ENCODE measurements at places on chromosomes 7 and 10. TPM values are rescaled to one million over a fixed set of nuclear protein-coding genes. Genes with fewer than 3 reads are reported as not detected.

DNA sequence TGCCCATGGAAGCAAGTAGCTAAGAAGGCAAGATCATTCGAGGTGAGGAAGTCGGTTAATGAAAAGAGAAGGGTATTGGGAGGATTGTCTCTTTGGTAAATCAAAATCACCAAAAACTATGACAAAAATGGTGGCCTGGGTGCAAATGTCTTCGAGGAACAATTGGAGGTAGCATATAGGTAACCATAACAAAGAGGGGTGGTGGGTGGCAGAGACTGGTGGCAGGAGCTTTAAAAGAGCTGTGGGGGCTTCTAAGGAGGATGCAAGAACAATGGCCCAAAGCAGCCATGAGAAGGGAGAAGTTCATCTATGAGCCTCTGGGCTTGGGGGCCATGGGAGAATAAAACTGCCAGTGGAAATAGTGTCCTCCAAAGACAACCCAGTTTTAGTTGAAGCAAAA, 172.2 kb upstream of the PDE1C start:
- no peak for DNase-seq
- H3K27ac ChIP-seq: no peak overlapping the region
- no peaks in the 10 kb centered on the region for H3K4me1 ChIP-seq
- no peak overlapping the region for H3K4me3 ChIP-seq
- H3K27me3 ChIP-seq: peaks cover 10% of the 10 kb centered on the region
- no peaks in the 10 kb centered on the region for H3K36me3 ChIP-seq

DNA sequence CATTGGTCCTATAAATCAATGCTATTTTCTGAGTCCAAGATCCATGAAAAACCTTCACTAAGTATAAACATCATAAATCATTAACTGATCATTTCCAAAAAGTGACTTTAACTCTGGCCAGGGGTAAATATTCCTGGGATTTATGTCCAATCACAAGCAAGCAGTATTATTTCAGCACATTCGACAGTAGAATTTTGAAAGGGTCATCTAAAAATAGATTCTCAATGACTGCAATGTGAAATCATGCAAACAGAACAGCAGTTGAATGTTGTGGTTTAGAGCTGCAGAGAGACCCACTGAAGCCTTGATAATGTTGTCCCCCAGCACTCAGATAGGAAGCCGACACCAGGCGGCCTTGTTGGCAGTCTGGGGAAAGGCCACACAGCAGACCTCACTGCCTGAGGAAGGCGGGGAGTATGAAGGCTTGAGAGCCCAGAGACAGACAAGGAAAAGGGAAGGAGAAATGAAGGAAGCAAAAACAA, 38.1 kb downstream of the FAM107B start:
- H3K4me1 ChIP-seq: no peaks in the 10 kb centered on the region
- no peaks in the 10 kb centered on the region for H3K36me3 ChIP-seq
- no peaks in the 10 kb centered on the region for H3K27me3 ChIP-seq
- no peak overlapping the region for H3K27ac ChIP-seq

The TRIL gene
- total RNA-seq: 9.5 TPM

The AP3M1 gene
- total RNA-seq: 43.1 TPM

DNA sequence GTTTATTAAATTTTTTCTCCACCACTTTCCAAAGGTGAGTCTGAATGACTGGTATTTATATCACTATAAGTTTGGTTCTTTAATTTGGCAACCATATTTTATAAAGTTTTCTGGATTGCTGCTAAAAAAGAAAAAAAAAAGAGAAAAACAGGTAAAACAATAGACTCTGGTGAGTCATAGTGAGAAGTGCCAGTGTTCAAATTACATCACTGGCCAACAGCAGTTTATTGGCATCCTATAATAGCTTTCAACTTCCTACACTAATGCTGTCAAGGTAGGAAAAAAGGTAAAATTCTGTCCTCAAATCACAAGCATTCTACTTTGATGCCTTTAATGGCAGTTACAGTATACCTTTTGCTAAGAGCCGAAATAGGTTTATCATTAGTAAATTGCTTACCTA, 808.8 kb downstream of the GRM8 start:
- no peaks in the 10 kb centered on the region for H3K36me3 ChIP-seq
- no peaks in the 10 kb centered on the region for H3K27me3 ChIP-seq
- peaks cover 36% of the 10 kb centered on the region for H3K4me1 ChIP-seq
- DNase-seq: no peak
- H3K27ac ChIP-seq: no peak overlapping the region

DNA sequence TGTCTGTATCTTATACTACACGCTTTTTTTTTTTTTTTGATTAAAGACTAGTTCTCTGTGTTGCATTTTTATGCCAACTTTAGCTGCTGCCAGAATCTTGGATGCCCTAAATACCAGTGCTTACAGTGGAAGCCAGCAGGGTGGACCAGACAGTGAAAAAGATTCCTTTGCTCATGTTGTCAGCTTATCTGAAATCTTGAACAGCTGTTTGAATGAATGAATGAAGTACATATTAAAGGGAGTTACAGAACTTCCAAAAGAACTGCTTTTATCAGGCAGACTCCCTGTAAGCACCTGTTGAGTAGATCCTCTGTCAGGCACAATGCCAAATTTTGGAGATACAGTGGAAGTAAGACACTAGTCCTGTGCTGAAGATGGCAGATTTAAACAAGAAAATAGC, 184.9 kb downstream of the PPP1R9A start:
- no peaks in the 10 kb centered on the region for H3K36me3 ChIP-seq
- DNase-seq: peak; percentile 90
- H3K27me3 ChIP-seq: no peaks in the 10 kb centered on the region
- H3K27ac ChIP-seq: no peak overlapping the region
- no peak overlapping the region for H3K4me3 ChIP-seq
- H3K4me1 ChIP-seq: peaks cover 13% of the 10 kb centered on the region

- no peak overlapping the region for H3K4me3 ChIP-seq
- H3K4me1 ChIP-seq: peaks cover 1% of the 10 kb centered on the region
- no peak overlapping the region for H3K27ac ChIP-seq
- H3K36me3 ChIP-seq: peaks cover 3% of the 10 kb centered on the region
- DNase-seq: no peak
- no peaks in the 10 kb centered on the region for H3K27me3 ChIP-seq
Measured at GRCh38 chr7:93812061-93812460, 78.5 kb downstream of the TFPI2 start.

DNA sequence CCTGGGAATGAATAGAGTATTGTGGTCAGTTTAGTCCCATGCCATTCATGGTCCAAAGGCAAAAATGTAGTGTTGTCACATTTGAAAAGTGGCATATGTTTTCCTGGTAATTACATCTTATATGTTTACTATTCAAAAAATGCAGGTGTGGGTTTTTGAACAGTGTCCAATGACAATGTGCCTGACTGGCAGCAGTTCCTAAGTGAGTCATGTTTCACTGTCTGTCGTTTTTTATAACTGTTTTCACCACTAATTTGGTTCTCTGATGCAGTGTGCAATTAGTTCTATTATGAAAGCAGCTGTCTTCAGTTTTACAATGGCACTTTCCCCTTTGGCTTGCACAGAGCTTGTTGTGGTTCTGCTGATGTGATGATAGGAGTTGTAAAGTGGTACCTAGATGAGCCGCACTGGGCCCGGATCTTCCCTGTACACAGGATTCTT, 162.3 kb downstream of the SEM1 start:
- H3K27ac ChIP-seq: no peak overlapping the region
- H3K36me3 ChIP-seq: no peaks in the 10 kb centered on the region
- DNase-seq: no peak
- no peak overlapping the region for H3K4me3 ChIP-seq
- no peaks in the 10 kb centered on the region for H3K27me3 ChIP-seq

DNA sequence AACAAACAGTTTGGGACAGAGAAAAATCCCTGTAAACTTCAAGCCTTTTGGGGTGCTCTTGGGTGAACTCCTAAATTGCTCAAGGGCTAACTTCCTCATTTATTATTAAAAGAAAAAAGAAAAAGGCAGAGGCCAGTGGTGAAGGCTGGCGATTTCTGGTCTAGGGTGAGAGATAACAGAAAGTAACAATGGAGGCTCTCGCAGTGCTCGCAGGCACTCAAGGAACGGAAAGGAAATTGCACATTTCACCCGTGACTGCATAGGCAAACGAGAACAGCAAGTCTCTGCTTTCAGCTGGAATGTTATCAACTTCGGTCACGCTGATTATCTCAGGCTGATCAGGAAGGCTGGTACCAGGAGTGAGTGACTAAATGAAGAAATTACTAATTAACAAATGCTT, 70.7 kb downstream of the PRKAG2 start:
- peaks cover 50% of the 10 kb centered on the region for H3K4me1 ChIP-seq
- peak; percentile 83 for DNase-seq
- H3K27me3 ChIP-seq: no peaks in the 10 kb centered on the region
- no peaks in the 10 kb centered on the region for H3K36me3 ChIP-seq
- H3K27ac ChIP-seq: peak overlapping the region; percentile 94

DNA sequence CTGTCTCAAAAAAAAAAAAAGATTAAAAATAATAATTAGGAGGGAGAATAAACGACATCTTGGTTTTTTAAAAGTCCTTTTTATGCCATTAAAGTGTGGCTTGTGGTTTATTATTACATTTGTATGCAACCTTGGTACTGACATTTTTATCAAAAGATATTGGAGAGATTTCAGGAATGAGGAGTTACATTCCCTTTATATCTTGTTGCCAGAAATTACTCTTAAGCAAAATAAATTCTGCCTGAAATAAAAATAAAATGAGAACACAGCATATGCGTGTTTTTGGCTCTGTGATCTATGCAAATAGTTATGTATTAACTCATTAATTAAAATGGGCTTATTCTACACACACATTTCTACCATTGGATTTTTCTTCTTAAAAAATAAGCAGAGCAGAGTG, 202.4 kb downstream of the BICC1 start:
- no peak overlapping the region for H3K27ac ChIP-seq
- peaks cover 6% of the 10 kb centered on the region for H3K4me1 ChIP-seq
- no peaks in the 10 kb centered on the region for H3K36me3 ChIP-seq
- no peak overlapping the region for H3K4me3 ChIP-seq
- no peaks in the 10 kb centered on the region for H3K27me3 ChIP-seq
- DNase-seq: no peak

The HKDC1 gene
- total RNA-seq: 0.08 TPM

DNA sequence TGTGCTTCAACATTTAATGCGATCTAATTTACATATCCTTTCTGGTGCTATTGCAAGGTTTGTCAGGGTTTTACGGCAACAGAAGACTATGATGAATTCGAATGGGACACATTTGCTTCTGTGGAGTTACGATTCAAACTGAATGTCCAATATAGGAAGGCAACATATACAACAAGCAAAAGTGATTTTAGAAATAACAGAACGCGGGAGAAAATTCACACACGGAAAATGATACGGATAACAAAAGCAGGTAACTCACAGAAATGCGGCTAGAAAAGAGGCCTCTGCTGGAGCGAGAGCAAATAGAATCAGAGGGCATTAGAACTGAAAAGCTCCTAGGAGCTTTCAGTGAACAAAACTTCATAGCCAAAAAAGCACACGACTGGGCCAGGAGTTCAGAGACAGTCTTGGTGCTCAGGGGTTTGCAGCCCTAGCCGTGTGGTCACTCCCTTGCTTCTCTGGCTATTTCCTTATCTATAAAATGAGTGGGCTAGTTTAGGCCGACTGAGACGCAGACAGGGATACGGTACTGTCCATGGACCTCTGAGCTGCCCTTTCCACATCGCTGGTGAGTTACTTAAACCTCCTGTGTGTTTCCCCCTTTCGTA, 557 bp upstream of the TAX1BP1 start:
- H3K4me3 ChIP-seq: peak overlapping the region; percentile 95
- H3K27me3 ChIP-seq: no peaks in the 10 kb centered on the region
- H3K27ac ChIP-seq: peak overlapping the region; percentile 76
- H3K36me3 ChIP-seq: no peaks in the 10 kb centered on the region

The PIK3CG gene
- not detected for total RNA-seq

The AIFM2 gene
- total RNA-seq: 1.5 TPM

The BHLHA15 gene
- not detected for total RNA-seq

DNA sequence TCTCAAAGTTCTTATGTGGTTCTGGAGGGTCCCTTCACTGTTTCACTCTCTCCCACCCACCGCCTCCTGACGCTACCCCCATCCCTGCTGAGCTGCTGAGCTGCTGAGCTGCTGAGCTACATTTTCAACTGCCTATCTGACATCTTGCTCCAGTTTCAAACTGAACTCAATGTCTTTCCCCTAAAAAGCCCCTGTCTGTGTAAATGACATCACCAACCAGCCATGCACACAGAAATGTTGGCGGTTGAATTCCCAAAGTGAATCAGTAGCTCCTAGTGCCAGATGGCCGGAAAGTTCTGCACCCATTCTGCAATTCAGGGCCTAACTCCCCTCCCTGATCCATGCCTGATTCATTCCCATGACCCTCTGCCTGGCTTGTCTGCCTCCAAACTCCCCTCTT, 71.2 kb downstream of the WNT2 start:
- peaks cover 6% of the 10 kb centered on the region for H3K4me1 ChIP-seq
- DNase-seq: no peak
- H3K36me3 ChIP-seq: no peaks in the 10 kb centered on the region
- no peak overlapping the region for H3K4me3 ChIP-seq

GRCh38 chr7:107164092-107164491, 4.7 kb upstream of the HBP1 start:
- H3K27ac ChIP-seq: no peak overlapping the region
- H3K4me1 ChIP-seq: no peaks in the 10 kb centered on the region
- H3K36me3 ChIP-seq: no peaks in the 10 kb centered on the region
- no peaks in the 10 kb centered on the region for H3K27me3 ChIP-seq

Measured in SJCRH30 (cell line).